ENCODE measurements at places on chromosomes 16 and 17.

GRCh38 chr16:7257016-7257415 is 75.6 kb upstream of the RBFOX1 start:
- no peak for DNase-seq

- DNase-seq: no peak
Observed at GRCh38 chr17:42632949-42633444, 23.5 kb downstream of the TUBG1 start.

- no peak for DNase-seq
Observed at GRCh38 chr16:88649924-88650748, 717 bp downstream of the CYBA start.

- DNase-seq: no peak
Observed at GRCh38 chr17:7132511-7133094, 18.0 kb upstream of the ASGR2 start.

DNA sequence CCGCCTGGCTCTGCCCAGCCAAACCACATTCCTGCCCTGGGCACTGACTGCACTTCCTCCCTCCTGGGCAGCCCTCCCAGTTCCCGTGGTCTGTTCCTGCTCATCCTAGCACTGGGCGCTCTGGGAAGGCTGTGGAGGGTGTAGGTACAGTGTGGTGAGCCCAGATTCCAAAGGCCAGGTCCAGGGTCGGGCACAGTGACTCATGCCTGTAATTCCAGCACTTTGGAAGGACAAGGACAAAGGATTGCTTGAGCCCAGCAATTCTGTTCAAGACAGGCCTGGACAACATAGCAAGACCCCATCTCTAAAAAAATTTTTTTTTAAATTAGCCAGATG is 30.6 kb downstream of the C16orf74 start:
- DNase-seq: no peak
